AG08395 (cell line): ENCODE measurements at places on chromosomes 7 and 10.

GRCh38 chr10:31087851-31088250 is 56.2 kb upstream of the ZNF438 start:
- DNase-seq = no peak

DNA sequence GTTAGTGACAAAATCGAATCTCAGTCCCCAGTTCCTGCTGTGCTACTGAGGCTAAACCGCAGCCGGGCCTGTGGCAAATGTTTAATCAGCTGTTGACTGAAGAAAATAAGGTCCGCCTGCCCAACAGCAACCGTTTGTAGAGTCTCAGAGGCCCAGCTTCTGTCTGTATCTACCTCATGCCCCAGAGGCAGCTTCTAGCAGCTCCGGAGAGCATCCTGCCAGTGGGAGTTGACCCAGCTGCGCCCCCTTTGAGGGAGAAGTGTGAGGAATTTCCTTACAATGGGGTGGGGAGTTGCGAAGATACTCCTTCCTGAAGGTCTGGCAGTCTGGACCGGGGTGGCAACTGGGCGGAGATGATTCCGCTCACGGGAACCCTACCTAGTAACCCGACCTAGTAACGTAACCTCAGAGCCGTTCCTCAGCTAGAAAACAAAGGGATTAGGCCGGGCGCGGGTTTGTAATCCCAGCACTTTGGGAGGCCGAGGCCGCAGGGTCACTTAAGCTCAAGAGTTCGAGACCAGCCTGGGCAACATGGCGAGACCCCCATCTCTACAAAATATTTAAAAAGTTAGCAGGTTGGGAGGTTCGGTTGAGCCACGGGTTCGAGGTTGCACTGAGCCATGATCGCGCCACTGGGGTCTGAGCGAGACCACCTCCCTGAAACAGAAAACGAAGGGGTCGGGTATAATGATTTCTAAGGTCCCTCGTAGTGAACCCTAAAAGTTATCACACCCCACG is 846 bp upstream of the ZNF775 start:
- peak; percentile 69 for DNase-seq

- DNase-seq = no peak
Measured at GRCh38 chr7:25860275-25861163, 291.5 kb upstream of the NFE2L3 start.

DNA sequence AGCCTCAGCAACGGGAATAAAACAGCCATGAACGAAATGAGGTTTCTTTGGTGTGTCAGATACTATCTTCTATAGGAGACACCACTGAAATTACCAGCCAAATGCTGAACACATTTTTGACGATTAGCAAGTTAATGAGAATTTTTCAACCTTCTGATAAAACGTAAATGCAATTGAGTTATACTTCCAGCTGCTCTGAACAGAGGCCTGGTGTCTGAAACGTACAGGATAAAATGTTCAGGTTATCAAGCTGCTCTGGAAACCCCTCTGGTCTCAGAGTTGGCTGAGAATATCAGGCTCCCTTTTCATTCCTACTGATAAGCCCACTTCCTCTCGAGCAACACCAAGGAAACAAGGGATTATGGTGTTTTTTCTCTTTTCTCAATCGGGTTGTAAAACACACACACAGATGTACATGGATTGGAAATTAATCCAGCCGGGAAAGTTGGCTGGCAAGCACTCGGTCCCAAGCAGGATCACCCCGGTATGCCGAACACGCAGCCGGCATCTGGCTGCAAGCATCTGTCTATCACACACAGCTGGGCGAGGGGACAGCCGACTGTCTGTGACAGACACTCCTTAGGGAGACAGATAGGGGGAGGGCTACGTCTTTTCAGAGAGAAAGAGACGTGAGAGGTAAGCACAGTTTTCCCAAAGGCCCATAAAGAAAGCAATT is 171.8 kb downstream of the PRKAG2 start:
- DNase-seq = no peak

DNA sequence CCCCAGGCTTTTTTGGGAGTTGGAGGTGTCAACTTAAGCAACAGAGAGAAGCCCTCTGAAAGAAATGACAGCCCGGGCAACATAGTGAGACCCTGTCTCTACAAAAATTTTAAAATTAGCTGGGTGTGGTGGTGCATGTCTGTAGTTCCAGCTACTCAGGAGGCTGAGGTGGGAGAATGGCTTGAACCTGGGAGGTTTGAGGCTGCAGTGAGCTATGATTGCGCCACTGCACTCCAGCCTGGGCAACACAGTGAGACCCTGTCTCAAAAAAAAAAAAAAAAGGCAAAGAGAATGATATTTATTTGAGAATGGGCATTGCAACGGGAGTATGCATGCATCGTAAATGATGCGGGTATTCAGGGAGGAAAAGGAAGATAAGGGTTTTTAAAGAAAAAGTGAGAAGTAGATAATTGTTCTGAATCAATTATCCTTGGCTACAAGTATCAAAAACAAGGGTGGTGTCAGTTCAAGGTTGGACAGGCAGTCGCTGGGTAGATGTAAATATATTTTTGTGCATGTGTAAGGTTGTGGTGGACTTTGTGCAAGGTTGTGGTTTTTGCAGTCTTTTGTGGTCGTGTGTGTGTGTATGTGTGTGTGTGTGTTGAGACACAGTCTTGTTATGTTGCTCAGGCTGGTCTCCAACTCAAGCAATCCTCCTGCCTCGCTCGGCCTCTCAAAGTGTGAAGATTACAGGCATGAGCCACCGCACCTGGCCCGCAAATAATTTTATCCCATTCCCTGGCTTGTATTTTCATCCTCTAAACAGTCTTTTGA is 65.6 kb downstream of the COL26A1 start:
- DNase-seq = no peak

GRCh38 chr10:132906836-132907235 is 35.5 kb downstream of the CFAP46 start:
- DNase-seq = no peak

- DNase-seq = no peak
Measured at GRCh38 chr7:156604311-156604710, 36.3 kb upstream of the RNF32 start.

- no peak for DNase-seq
Measured at GRCh38 chr10:74871595-74872382, 45.4 kb downstream of the KAT6B start.

GRCh38 chr7:21965291-21965690 is 19.6 kb upstream of the CDCA7L start:
- no peak for DNase-seq

DNA sequence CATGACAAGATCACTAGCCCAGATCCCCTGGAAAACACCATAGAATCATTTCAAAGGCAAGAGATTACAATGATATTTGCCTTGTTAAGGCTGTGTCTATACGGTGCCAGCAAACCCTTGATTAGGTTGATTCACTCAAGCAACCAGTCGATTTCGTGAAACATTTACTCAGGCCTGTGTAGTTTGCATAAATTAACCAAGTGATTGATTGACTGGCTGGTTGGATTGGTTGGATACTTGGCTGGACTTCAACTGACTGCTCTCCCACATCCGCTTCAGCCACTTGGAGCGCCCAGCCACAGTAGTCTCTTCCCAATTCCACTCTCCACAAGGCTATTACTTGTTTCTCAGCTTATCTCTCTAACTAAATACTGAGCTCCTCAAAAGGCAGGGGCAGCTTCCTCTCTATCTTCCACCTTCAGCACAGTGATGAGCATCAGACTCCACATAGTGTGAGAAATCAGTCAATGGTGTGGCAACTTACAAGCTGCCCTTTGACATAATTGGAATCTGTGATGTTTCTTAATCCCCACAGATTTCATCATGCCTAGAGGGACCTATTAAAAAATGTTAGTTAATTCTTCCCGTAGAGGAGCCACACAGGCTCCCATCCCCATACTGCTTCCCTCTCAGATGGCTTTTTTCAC is 217.4 kb downstream of the GRM8 start:
- no peak for DNase-seq

- DNase-seq = no peak
Measured at GRCh38 chr10:62588116-62588515, 213.9 kb downstream of the ZNF365 start.

DNA sequence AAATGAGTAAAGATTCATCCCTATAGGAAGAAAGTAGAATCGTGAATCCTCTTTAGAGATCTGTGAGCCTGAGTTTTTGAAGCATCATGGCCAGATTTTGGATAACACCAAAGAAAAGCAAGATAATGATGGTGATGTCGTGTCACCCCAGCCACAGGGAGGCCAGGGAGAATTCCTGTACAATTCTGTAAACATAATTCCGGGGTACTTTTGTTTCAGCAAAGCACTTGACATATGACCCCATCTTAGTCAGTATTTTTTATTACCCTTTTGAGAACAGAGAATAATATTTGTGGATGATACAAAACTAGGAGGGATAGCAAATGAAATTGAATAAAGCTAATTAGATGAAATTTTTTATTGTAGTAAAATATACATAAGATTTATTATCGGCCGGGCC is 33.8 kb downstream of the NACAD start:
- DNase-seq = no peak

DNA sequence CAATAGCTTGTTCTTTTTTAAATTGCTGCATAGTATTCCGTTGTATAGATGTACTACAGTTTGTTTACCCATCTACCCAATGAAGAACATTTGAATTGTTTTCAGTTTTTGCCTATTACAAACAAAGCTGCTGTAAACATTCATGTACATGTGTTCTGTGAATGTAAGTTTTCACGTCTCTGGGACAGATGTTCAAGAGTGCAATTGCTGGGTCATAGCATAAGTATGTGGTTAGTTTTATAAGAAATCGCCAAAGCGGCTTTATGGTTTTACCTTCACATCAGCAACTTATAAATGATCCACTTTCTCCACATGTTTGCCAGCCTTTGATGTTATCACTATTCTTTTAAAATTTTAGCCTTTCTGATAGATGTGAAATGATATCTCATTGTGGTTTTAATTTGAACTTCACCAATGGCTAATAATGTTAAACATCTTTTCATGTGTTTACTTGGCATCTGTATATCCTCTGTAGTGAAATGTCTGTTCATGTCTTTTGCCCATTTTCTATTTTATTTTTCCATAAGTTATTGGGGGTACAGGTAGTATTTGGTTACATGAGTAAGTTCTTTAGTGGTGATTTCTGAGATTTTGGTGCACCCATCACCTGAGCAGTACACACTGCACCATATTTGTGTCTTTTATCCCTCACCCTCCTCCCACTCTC is 73.5 kb downstream of the TBXAS1 start:
- DNase-seq = no peak

GRCh38 chr7:138316421-138317043 is 143.5 kb upstream of the TRIM24 start:
- DNase-seq = no peak

GRCh38 chr10:4270116-4270515 is 485.1 kb upstream of the KLF6 start:
- peak; percentile 67 for DNase-seq

GRCh38 chr7:42392826-42393225 is 155.8 kb upstream of the GLI3 start:
- DNase-seq = no peak
